ENCODE measurements at places on chromosomes 1 and 21.
A peak's percentile ranks its signal among the peaks of the same experiment; 100 is the strongest.

- DNase-seq, result no peak
These were observed 195.2 kb downstream of the S1PR1 start for GRCh38 chr1:101431956-101432510.

GRCh38 chr1:223036479-223036845, 106.6 kb downstream of the TLR5 start:
- DNase-seq, result no peak

- no peak for DNase-seq
These were observed 19.9 kb downstream of the ATP8B2 start for GRCh38 chr1:154344977-154345837.

DNA sequence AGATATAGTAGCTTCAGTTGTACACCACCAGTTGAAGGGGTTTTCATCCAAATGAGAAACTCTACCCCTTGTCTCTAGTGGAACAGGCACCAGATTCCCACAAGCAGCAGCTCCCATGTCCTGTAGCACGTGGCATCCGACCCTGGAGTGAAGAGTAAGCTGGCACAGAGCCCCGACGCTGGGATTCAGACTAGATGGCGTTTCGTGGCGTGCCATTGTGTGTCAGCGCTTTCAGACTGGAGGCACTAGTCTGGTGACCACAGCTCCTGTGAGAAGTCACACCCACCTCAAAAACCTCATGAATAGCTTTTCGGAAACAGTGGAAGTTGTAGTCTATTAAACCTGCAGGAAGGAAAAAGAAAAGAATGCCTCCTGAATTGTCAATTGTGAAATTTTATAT, 20.2 kb downstream of the RRAGC start:
- DNase-seq, result no peak

DNA sequence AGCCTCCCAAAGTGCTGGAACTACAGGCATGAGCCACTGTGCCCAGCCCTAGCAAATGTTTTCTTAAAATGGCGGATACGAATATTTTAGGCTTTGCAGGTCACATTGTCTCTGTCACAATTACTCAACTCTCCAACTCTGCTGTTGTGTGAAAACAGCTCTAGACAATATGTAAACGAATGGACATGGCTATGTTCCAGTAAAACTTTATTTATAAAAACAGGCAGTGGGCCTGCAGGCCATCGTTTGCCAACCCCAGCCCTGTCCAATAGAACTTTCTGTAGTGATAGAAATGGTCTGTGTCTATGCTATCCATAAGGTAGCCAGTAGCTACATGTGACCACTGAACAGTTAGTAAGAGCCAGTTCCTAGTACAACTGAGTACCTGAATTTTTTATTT, 4.3 kb upstream of the FBXO6 start:
- no peak for DNase-seq

DNA sequence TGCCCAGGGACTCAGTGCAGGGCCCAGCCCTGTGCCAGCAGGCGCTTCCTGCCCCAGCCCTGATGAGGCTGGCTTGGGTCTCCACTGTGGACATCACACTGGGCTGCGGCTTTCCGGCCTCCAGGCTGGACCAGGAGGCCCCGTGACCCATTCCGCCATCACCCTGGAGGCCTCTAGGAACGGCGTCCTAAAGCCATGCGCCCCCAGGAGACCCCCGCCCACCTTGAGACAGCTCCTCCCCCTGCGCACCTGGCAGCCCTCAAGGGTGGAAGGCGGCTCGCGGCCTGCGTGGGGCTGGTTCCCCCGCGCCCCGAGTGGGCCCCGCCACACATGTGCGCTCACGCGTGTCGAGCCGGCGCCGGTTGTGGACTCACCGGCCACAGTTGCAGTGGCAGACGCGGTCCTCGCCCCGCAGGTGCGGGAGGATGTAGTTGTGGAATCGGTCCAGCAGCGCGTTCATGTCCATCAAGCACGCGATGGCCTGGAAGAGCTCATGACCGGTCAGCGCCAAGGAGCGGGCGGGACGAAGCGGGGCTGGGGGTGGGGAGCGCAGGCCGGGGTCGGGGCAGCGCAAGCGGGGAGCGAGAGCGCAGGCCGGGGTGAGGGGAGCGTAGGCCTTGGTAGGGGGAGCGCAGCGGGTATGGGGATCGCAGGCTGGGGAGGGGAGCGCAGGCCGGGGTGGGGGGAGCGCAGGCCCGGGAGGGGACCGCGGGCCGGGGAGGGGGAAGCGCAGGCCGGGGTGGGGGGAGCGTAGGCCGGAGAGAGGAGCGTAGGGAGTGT, 924 bp downstream of the TMEM240 start:
- no peak for DNase-seq

DNA sequence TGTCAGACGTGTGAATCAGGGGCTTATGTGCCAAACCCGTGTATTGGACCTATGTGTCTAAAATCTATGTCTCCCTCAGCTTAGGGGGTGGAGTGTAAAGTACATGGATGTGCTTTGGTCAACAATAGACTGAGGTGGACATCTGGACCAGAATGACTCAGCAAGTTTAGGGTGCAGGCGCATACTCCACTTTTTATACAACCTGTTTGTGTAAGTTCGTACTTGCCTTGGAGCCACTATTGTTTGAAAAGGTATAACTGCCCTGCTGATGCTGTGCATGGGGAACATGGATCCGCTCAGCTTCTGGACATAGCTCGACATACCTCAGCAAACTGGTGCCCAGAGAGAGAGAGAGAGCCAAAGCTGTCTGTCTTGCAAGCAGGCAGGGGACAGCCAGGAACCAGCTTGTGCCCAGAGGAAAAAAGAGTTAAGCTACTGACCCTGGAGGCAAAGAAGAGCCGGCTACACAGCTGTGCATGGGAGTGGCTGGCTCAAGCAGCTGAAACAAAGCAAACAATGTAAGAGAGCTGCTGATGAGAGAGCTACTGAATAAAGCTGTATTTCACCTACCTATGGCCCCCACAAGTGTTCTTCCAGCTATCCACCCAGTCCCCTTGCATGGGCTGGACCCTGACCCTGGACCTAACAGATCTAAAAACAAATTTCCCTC, 41.2 kb downstream of the GJA5 start:
- no peak for DNase-seq

DNA sequence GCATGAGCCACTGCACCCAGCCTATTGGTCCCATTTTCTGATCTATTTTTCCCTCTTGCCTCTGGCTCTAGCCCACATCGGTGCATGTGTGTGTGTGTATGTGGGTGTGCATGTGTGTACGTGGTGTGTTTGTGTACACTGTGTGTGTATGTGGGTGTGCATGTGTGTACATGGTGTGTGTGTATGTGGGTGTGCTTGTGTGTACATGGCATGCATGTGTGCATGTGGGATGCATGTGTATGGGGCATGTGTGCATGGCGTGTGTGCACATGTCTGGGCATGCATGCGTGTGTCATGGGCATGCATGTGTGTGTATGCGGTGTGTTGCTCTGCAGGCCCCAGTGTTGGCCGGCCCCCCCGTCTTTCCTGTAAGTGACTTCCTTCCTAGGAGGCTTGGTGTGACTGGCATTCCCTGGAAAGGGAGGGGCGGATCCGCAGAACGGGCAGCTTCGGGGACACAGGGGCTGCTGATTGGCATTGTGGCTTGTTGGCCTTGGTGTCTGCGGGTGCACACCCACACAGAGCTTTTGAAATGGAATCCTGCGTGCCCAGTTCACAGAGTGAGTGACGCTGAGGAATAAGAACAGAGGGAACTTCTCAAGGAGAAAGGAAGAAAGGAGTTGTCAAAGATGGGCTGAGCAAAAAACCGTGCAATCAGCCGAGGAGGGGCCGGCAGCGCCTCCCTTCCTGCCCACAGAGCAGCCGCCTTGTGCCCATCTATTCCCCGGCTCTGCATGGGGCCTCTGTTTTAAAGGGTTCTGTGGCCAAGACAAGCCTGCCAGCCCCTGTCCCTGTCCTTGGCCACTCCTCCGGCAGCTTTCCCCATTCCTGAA, 8.0 kb downstream of the PDXK start:
- no peak for DNase-seq

- DNase-seq, result no peak
These were observed 35.8 kb downstream of the EPHX1 start for GRCh38 chr1:225845571-225846259.

DNA sequence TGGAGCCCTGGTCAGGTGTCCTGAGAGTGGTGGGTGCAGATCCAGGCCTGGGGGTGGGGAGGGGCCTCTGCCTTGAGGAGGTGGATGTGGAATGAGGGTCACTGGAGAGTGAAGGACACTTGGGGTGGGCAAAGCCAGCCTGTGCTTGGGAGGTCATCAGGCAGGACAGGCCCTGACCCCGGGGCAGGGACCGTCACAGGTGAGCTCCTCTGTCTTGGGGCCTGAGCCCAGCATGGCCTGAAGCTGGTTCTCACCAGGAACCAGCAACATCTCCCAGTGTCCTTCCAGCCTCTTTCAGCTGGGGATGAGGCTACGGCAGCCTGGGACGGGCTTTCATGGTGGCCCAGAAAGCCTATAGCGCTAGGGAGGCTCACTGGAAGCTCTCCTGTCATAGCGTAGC, 831 bp upstream of the KRTAP10-2 start:
- no peak for DNase-seq

- DNase-seq, result no peak
These were observed 345.7 kb upstream of the RUNX1 start for GRCh38 chr21:35394634-35395369.

GRCh38 chr1:167121375-167122120, 27.7 kb downstream of the STYXL2 start:
- DNase-seq, result no peak

- DNase-seq, result no peak
These were observed 30.3 kb downstream of the IGSF21 start for GRCh38 chr1:18137759-18138345.

GRCh38 chr21:34974162-34974981, 74.7 kb downstream of the RUNX1 start:
- no peak for DNase-seq

DNA sequence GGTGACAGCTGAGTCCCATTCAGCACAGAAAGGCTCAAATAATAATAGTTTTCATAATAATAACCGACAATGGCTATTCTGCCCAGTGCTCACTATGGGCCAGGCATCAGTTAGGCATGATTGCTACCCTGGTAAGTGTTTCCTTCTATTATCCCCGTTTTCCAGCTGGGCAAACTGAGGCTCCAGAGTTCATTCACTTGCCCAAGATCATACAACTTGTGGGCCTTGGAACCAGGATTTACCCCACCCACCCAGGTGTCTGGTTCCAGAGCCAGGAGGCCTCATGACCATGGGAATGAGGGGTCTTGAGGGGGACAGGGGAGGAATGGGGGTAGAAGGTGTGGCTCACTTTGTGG, 518 bp downstream of the PLOD1 start:
- no peak for DNase-seq

- no peak for DNase-seq
These were observed 66.0 kb upstream of the CR1L start for GRCh38 chr1:207578796-207579435.

GRCh38 chr21:17987382-17988101, 168.4 kb upstream of the C21orf91 start:
- DNase-seq, result peak; percentile 7

DNA sequence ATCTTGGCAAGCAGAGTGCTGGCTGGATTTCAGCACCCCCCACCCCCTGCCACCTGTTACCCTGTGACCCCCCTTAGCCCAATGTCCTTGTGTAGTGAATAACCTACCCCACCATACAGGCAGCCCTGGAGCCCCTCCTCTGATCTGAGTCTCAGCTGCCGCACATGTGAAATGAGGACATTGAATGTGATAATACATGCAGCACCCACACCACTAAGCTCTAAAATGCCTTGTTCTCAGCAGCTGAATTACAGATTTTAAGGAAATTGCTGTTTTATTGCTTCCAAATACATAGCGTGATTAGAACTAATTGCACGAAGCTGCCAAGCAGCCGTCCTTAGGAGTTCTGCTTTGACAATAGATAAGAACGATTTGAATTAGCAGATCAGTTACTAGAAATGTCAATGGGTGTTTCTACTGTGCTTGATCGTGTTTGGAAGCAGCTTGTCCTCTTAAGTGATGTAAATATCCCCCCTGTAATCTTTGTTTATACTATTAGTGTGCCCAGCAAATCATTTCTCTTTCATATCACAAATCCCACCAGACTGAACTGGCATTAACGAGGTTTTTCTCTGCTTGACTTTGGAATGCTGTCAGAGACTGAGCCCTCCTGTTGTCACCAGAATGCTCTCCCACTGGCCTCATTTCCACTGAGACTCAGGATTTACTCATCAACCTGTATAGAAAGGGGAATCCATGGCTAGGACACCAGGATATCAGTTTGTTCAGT, 4.9 kb downstream of the SLAMF8 start:
- peak; percentile 94 for DNase-seq

GRCh38 chr1:31977385-31978131, 36.1 kb upstream of the KHDRBS1 start:
- no peak for DNase-seq

DNA sequence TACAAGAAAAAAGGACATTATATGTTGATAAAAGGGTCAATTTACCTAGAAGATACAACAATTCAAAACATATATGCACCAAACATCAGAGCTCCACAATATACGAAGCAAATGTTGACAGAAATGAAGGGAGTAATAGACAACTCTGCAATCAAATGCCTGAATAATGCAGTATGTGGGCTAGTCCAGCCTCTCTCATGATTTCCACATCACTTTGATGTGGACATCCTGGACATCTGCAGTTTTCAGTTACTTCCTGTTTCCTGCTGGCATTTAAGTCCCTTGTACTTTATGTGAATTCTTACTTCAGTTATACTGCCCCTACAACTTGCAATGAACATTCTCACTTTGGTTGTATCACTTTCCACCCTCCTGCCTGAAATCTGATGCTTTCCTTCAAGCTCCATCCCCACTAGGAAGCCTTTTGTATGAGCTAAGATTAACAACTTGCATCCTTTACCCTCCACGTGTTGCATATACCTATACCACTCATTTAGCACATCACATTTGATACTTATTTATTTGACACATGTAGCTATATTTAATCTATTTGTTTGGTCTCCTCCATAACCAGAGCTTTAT, 36.7 kb downstream of the DISC1 start:
- no peak for DNase-seq

DNA sequence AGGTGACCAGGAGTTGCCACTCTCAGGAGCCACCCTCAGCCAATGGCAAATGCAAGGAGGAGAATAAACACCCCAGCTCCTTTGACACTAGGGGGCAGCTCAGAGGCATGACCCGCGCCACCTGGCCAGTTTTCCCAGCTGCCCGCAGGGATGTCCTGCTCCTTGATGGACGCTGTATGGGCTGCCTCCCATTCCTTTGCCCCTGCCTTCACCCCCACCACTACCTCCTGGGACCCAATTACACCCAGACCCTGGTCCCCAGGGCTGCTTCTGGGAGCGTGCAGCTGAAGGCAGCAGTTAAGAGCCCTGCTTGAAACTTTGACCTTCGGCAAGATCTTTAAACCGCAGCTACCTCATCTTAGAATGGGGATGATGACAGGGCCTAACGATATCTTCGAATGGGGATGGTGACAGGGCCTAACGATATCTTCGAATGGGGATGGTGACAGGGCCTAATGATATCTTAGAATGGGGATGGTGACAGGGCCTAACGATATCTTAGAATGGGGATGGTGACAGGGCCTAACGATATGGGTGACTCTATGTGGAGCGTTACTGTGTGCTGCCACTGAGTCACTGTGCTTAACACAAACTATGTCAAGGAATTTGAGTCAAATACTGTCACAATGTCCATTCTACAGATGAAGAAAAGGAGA, 163.0 kb upstream of the KAZN start:
- no peak for DNase-seq

GRCh38 chr1:185681034-185681633, 53.1 kb upstream of the HMCN1 start:
- peak; percentile 28 for DNase-seq

Measured in NCI-H2081 treated with DMSO at 0.1 percent for 48 hours (cell line).